NCI-H2029 (cell line): ENCODE measurements at places on chromosomes 7 and 10.
A peak's percentile ranks its signal among the peaks of the same experiment; 100 is the strongest.

DNA sequence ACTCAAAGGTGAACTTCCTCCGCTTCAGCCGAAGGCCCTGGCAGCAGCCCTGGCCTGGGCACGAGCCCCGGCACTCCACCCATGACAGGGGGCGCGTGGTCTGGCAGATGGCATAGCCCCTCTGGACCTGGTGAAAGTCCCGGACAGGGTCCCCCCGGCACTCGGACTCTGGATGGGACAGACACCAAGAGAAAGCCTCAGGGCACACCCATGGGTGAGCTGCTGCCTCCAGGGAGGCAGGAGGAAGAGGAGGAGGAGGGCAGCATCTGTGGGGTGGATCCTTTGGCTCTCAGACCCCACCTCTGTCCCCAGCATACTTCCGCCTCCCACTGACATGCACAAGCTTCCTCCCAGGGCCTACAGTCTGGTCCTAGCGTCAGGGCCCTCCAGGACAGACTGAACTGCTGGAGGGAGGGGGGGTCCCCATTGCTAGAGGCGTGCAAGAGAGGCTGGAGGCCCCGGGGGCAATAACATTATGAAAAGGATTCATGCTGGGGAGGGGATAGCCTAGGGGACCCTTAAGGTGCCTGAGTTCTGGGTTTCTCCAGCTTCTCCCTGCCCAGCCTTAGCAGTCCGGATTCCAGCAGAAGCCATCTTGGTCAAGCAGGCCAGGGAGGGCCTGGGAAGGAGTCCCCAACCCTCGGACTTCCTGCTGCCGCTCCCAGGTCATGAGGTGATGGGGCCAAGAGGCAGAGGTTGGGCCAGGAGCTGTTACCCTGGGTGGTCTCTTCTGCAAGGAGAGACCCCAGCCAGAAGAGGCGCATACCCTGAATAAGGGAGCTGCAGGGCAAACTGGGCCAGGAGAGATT, 169.3 kb downstream of the LCOR start:
- DNase-seq: no peak

DNA sequence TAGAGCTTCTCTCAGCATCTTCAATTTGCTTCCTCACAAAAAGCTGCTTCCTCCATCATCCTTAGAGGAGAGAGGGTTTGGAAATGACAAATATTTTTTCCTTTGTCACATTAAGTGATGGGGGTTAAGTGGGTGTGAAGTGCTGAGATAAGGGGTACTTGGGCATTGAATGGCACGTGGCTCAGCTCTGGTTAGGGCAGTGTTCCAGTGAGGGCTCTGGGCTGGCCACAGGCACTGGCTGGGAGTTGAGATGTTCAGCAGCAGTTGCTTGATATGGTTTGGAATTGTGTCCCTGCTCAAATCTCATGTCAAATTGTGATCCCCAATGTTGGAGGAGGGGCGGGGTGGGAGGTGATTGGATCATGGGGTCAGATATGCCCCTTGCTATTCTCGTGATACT, 33.7 kb upstream of the CHCHD3 start:
- no peak for DNase-seq

GRCh38 chr7:14197280-14197679, 207.8 kb upstream of the ETV1 start:
- no peak for DNase-seq

DNA sequence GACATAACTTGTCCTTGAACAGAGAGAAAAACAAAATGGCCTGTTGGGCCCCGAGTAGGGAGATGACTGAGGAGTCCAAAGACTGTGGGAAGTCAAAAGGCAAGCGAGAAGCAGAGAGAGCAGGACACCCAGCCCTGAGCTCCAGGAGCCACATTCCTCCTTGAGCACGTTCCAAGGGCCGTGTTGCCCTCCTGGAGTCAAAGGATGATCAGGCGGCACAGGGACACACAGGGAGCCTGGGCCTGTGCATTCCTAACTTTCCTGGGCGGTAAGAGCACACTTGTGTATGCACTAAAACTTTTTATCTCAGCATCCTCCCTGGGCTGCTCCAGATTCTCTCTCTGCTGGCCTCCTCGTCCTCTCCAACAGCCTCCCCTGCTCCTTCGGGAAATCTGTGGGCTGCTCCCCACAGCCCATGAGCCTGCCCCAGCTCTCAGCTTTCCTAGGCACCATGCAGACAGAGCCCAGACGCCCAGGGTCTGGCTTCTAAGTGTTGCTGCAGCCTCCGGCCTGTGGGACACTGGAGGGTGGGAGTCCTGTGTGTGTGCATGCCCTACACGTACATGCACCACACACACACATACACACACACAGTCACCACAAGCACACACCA, 281.8 kb downstream of the POU6F2 start:
- DNase-seq: no peak

DNA sequence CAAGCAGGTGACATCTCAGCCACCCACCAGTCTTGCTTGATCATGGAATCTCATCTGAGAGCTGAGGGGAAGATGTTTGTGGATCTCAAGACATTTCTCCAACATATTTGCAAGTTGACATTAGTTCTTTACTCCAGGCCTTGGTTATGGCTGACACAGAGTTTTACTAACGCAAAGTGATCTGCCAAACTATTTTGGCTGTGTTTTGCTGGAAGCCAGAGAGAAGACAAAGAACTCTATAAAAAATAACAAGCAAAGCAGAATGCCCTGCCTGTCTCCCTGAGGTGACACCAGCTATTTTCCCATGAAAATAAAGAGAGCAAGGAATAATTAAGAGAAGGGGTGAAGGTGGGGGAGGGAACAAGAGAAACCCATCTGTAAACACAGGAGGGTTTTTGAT, 286.4 kb downstream of the WDR11 start:
- no peak for DNase-seq

DNA sequence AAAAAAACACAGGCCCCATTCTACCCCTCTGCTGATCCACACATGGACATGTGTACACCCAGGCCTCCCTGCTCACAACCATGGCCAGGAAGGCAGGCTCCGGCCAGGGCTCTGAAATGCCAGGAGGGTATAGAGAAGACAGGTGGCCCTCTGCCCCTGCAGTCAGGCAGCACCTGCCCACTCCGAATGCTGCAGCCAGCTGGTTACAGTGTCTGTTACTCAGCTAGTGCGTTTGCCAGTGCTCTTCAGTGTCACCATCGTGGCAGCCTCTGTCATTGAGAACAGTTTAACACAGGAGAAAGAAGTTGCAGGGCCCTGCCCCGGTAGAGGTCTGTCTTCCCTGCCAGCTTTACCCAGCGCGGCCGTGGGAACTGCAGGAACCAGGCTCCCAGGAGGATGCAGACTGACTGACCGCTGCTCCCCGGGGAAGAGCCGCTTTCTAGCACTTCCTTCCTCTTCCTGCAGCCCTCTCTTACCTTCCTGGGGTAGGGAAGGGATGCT, 128.8 kb upstream of the FAM20C start:
- no peak for DNase-seq

DNA sequence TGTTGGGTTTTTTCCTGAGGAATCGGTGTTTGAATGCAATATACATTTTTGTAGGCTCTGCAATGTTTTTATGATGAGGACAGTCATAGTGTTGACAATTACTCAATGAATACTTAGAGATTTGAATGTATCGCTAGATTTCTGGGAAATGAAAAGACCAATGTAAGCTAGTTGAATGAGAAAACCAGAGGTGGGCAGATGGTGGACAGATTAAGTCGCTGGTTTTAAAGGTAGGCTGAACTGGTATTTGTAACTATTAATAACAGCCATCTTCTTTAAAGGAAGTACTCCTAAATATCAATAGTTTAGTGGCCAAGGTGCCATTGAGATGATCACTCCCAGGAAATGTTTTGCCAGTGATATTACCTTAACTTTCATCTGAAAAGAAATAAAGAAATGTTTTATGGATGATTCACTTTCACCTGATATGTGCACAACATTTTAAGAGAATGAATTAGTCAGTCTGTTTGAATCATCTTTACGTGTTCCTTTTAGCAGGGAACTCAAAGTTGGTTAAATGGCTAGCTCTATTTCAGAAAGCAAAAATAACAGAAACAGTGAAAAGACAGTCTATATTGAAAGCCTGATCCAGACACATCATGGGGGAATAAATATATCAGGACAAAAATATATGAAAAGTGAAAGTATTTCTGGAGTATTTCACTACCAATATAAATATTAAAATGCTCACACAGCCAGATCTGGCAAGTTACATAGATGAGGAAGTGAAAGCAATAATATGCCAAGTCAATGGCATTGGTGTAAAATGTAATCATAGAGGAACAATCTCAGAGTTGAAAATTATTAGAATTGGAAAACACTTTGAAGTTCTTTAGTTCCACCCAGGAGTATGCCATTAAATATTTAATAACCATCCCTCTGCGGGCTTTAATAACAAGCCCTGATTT, 20.7 kb downstream of the MET start:
- no peak for DNase-seq

GRCh38 chr7:1458683-1459511, at the start of gene MICALL2:
MICALL2 (minus strand) TSS chr7:1459470; CDS start chr7:1459326, 144 bp downstream.
- peak; percentile 40 for DNase-seq

GRCh38 chr7:107818622-107819021, 15.6 kb upstream of the SLC26A3 start:
- DNase-seq: no peak

- no peak for DNase-seq
Measured at GRCh38 chr10:71748671-71749191, 24.6 kb downstream of the VSIR start.

DNA sequence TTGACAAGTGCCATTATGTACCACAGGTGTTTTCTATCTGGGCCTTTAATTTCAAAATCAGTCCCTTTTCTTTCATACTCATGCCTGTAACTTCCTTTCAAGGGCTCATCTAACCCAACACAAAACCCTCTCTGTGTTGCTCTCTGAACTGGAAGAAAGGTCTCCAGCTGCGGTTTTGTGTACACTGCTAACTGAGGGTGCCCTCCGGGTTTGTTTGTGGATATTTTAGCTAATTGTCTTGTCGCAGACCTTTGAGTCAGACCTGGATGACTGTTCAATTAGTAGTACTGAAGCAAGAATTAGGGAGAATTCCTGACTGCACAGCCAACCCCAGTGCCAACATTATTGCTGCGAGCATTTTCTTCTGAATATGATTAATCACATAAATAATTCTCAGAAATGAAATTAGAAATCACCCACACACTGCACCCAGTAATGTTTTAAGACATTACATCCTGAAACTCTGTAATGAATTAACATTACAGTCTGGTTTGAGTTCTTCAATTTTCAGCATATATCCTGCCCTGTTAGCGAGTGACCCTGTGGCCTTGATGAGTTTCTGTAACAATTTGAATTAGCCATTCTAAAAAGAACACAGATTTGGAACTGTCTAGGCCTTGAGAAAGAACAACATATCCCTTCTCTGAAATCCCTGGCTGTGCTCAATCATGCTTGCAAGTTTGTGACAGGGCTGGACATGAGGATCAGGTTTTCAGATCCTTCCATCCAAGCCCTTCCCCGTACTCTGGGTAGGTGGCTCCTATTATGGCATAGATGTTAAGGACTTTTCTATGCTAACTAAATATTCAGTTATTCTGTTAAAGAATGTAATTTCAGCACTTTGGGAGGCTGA, 460.1 kb downstream of the PLXDC2 start:
- DNase-seq: no peak

- DNase-seq: peak; percentile 22
Measured at GRCh38 chr7:116671681-116672595, at the start of gene MET. MET (plus strand) TSS chr7:116672196; CDS start chr7:116699085, 26,889 bp downstream.

DNA sequence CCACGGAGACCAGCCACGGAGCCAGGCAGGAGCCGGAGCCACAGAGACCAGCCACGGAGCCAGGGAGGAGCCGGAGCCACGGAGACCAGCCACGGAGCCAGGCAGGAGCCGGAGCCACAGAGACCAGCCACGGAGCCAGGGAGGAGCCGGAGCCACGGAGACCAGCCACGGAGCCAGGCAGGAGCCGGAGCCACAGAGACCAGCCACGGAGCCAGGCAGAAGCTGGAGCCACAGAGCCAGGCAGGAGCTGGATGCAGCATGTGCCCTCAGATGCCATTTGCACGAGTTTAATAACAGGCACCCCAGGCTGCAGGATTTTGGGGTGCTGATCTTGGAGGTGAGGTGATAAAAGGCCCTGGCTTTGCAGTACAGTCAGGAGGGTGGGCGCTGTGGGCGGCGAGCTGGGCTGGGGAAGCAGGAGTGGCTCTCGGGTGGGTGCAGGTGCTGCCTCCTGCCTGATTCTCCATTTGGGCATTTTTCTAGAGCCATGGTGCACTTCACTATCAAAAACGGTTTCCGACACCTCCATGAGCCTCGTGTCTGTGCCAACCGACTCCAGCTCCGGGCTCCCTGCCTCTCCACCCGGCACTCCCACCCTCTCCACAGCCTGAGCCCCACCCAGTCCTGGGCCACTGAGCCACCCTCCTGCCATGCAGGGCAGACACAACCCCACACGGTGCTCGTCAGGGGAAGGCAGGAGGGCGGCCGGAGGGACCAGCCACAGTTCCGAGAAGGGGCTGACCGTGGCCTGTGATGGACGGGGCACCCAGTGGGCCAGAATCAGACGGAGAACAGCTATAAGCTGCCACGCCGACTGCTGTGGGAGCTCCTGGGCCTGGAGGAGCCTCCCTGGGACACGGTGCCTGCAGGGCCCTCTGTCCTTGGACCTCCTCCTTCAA, 40.8 kb upstream of the NKX6-2 start:
- DNase-seq: no peak

DNA sequence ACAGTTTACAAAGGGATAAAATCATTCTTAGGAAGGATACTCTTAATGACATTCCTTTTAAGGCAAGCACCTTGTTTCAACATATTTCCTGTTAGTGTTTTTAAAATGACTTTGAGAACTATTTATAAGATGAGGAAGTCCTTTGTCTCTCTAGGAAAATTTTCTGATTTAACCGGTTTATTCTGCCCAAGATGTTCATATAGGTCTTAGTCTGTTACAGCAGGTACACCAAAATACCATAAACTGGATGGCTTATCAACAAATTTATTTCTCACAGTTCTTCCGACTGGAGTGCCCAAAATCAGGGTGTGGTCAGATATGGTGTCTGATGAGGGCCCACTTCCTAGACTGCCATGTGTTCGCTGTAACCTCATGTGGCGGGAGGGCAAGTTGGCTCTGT, 77.9 kb downstream of the GSAP start:
- DNase-seq: no peak

DNA sequence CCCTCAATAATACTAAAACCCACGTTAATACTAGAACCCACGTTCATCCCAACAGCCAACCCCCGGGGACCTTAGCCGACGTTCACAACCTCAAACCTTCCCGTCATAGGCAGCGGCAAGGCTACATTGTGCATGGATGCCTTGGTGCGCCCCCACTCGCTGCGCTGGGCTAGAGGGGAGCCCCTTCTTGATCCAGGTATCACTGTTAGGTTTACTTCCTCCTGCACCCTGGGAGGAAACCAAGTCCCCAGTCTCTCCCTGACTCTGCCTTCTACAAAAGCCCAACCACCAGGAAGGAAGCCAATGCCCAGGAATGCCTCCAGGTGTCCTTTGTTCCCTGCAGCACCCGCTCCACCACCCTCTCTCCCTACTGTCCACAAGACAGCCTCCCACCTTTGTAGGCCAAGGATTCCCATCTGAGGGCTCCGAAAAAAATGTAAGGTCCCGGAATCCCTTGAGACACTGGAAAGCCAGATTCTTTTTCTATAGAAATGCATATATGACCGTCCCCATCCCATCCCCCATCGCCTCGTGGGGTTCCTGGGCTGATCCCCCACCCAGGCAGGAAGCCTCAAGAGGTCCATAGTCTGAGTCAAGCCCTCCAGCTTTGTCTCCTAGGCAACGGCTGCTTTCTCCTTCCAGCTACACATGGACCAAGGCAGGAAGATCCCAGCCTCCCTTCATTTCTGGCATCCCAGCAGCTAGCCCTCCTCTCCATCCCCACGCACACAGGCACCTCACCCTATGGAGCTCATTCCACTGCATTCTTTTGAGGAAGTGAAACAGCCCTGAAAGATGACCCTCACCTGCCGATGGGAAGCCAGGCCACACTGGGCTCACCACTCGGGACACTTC, 25.2 kb downstream of the CTBP2 start:
- no peak for DNase-seq

- DNase-seq: peak; percentile 5
Measured at GRCh38 chr7:103660455-103661371, 214.7 kb upstream of the SLC26A5 start.

GRCh38 chr10:16732376-16732775, 84.8 kb downstream of the RSU1 start:
- no peak for DNase-seq
